ENCODE measurements at places on chromosomes 7 and 10. TPM values are rescaled to one million over a fixed set of nuclear protein-coding genes. Genes with fewer than 3 reads are reported as not detected.

The TSC22D4 gene
- total RNA-seq, result 148 TPM

The RHOBTB1 gene
- total RNA-seq, result 0.28 TPM

DNA sequence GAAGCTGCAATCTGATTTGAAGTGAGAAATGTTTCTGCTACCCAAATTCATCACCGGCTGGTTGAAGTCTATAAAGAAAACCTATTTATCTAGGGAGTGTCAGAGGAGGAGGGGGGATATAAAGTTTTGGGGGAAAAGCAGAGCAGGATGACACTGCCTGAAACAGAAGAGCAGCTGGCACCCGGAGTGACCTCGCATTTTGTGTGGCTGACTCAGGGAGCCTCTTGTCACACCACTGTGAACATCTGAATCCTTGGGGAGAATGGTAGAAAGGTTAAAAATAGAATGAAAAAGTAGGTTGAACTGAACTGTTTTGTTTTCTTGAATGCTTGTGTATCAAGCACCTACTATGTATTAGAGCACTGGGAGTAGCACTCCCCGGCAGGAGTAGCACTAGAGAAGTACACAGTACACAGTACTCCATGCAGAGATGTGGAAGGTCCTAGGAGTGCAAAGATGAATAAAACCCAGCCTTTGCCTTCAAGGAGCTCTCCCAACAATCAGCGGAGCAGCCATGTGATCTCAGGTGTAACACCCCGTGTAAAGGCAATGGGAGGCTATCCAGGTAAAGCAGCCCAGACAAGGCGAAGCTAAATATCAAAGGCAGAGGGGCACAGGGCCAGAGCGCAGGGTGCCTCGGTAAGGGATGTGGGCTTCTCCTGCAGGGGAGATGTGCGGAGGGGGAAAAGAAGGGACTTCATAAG lies 13.5 kb downstream of the CRTAC1 start:
- H3K27ac ChIP-seq, result no peak overlapping the region
- peaks cover 10% of the 10 kb centered on the region for H3K27me3 ChIP-seq
- H3K36me3 ChIP-seq, result no peaks in the 10 kb centered on the region
- no peaks in the 10 kb centered on the region for H3K4me1 ChIP-seq
- no peak overlapping the region for H3K4me3 ChIP-seq

The LIPF gene
- total RNA-seq, result not detected

DNA sequence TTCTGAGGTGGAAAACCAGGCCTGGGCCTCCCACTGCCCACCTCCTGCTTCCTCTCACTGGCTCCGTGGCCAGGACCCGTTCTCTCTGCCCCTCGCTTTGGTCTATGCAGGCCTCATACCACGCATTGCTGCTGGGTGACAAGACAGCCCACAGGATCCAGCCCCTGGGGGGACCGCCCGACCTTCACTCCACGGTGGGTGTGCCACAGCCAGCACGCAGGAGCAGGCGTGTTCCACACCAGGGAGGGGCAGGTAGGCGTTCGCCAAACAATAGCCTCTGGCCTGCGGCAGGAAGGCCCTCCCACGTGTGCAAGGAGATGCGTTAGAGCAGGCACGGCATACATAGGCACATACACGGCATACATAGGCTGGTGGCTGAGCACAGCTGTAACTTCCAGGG lies 233.4 kb downstream of the WDR37 start:
- no peaks in the 10 kb centered on the region for H3K36me3 ChIP-seq
- DNase-seq, result no peak
- H3K27ac ChIP-seq, result no peak overlapping the region

DNA sequence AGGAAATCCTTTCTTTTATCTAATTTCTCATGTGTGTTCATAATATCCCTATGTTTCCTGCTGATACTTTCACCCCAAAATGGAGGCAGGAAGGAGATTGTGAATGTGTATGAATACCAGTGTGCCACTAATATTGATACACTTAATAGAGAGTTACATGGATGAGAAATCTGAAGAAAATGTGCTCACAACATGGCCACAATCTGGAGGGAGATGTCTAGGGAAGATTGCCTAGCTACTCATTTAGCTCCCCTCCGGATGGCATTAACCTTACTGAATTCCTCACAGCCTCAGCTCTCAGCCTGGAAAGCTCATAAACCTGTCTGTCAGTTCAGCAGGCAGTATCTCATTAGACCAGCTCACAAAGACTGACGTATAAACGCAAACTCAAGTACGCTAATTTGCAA lies 23.4 kb upstream of the DMTF1 start:
- no peak for DNase-seq
- no peak overlapping the region for H3K27ac ChIP-seq
- no peaks in the 10 kb centered on the region for H3K27me3 ChIP-seq
- H3K4me3 ChIP-seq, result no peak overlapping the region

- no peaks in the 10 kb centered on the region for H3K36me3 ChIP-seq
- no peak for DNase-seq
- no peaks in the 10 kb centered on the region for H3K4me1 ChIP-seq
- H3K27ac ChIP-seq, result no peak overlapping the region
These were observed 103.0 kb upstream of the LSM8 start for GRCh38 chr7:118080947-118081346.

The HABP2 gene
- not detected for total RNA-seq

DNA sequence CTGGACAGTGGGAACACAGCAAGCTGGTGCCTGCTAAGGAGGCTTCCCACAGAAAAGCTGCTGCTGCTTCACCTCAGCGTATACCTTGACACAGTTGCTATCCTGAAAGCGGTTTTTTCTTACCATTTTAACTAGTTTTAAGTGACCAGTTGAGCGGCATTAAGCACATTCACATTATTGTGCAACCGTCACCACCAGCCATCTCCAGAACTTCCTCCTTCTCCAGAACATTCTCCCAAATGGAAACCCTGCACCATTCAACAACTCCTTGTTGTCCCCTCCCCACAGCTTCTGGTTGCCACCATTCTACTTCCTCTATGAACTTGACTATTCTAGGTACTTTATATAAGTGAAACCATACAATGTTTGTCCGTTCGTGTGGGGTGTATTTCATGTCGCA lies 169.9 kb downstream of the SNX10 start:
- no peak overlapping the region for H3K4me3 ChIP-seq
- peaks cover 4% of the 10 kb centered on the region for H3K27me3 ChIP-seq
- no peak for DNase-seq
- no peak overlapping the region for H3K27ac ChIP-seq
- H3K4me1 ChIP-seq, result no peaks in the 10 kb centered on the region
- no peaks in the 10 kb centered on the region for H3K36me3 ChIP-seq

DNA sequence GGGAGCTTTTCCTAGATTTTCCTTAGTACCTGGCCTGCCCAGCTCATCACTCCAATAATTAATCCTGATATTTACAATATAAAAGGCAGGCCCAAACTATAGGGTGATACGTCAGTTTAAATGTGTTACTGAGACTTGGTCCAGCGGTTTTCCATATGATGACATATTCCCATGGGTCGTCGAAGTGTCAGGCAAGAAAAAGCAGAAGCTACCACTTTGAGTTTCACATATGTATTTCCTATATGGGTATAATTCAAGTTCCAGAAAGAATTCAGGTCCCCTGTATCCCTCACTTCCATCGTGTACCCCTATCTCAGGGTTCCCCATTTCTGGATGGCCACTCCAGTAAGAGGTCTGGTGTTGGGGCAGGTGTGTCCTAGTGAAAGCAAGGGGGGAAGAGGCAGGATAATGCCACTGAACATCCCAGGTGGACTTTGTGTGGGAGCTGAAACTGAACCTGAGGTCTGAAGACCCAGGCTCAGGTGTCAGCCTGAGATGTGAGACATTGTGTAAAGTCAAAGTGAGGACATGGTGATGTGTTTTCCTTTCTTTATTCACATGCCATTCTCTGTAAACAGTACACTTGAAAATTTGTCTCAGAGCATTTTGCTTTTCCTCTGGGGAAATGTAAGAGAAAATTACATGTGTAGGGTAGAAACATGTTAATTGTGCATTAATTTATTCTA lies 167.8 kb downstream of the PLXDC2 start:
- H3K36me3 ChIP-seq, result no peaks in the 10 kb centered on the region
- no peak overlapping the region for H3K4me3 ChIP-seq
- H3K27me3 ChIP-seq, result no peaks in the 10 kb centered on the region
- H3K27ac ChIP-seq, result no peak overlapping the region
